NCI-H1694 (cell line): ENCODE measurements at places on chromosomes 13 and 19.

DNA sequence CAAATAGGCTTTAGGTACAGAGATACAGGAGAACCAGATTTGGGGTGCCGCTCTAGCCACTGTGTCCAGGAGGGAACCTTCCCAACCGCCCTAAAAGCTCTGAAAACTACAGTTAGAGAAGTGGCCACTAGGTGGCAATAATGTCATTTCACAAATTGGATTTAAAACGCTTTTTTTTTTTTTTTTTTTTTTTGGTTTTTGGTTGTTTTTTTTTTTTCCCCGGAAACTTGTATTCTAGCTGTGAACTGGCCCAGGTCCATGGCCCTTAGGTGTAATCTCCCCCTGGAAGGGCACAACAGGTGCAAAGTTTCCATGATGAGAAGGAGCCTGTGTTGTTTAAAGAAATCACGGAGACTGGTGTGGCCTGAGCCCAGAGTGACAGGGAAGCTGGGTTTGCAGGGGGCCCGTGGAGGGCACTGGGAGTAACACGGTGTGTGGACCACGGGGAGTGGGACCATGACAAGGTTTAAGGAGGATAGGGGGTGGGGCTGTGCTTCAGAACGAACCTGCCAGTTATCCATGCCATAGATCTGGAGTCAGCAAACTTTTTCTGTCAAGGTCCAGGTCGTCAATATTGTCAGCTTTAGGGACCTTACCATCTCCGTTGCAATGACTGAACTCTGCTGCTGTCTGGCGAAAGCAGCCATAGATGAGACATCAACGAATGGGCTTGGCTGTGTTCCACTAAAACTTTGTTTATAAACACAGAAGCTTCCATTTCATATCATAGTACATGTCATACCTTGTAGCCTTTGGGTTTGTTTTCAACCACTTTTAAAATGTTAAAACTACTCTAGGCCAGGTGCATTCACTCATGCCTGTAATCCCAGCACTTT, 10.1 kb downstream of the OR1I1 start:
- peak; percentile 77 for DNase-seq

DNA sequence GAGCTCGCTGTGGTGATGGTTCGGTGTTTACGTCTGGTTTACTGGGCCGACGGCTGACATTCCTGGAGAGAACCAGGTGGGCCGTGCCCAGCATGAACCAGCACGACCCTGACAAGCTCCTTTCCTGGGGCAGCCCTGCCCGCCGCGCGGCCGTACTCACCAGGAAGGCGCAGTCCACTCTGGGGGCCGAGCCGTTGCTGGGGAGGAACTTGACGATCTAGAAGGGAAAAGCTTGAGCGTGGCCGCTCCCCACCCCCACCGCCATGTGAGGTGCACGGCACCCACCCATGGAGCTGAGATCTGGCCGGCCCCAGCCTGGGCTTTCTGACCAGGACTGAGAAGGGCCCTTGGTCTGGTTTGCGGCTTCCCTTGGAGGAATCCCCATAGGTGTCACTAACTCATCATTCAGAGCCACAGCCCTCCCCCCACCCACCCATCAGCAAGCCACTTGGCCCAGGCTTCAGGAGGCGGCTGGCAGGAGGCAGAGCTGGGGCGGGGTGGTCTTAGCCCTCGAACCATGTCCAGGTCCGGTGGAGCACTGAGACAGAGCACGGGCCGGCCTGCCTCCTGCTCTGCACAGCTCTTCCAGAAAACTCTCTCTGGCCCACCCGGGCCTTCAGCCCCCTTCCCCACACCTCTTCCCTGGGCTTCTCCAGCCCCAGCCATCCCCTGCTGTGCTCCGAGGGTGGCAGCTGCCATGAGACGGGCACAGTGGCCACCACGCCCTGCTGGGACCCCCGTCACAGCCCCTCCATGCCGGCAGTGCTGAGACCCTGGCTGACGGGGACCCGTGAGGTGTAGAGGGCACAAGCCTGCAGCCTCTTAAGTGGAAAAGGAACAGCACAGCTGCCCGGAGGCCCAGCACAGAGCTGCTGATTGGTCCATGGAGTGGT, 6.2 kb downstream of the ATP4B start:
- DNase-seq, result no peak

- DNase-seq, result no peak
These were observed 5.5 kb upstream of the GALP start for GRCh38 chr19:56170261-56170660.

GRCh38 chr19:16041299-16041990, 34.9 kb upstream of the TPM4 start:
- DNase-seq, result peak; percentile 38

DNA sequence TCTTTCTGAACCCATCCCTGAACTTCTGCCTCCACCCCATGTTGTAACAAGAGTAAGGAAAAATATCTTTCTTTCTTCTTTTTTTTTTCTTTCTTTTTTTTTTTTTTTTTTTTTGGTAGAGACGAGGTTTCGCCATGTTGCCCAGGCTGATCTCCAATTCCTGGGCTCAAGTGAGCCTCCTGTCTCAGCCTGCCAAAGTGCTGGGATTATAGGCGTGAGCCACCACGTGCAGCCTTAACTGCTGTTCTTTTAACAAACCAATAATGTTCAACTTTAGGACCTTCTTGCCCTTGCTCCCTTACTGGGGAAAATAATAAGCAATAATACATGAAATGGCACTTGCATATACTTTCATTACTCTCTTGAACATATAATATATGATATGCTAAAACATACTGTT, 19.6 kb downstream of the GPR183 start:
- DNase-seq, result no peak

DNA sequence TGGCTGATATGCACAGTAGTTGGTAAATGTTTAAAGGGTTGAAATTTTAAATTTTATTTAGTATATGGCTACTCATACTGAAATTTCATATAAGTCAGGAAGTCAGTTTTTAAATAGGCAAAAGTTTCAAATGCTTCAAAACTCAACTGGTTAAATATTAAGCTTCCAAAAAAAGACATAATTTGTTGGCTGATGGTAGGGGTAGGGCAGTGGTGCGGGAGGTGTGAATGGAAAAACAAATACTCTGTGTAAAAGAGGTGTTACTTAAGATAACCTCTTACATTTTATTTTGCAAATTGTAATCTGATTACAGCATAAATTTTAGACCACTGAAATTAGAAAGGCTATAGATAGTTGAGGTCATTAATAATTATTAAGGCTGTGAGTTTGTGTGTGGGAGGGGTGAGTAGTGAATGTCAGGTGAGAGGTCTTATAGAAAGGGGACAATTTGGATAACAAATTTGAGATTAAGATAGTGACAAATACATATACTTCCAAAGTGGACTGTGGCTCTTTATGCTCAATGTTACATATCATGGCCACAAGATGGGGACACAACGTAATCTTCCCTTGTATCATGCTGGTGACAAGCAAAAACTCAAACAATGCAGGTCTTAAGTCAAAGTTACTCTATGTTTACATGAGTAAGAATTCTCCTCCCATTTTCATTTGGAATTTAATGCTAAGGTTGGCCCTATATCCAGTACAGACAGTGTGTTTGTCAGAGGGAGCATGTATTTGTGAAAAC, 36.6 kb upstream of the OXGR1 start:
- peak; percentile 1 for DNase-seq

- DNase-seq, result no peak
These were observed 71.7 kb downstream of the POSTN start for GRCh38 chr13:37526710-37527473.

- DNase-seq, result no peak
These were observed 373 bp downstream of the TNFAIP8L1 start for GRCh38 chr19:4639531-4640246.

GRCh38 chr13:103703246-103703645, 637.0 kb upstream of the SLC10A2 start:
- peak; percentile 9 for DNase-seq
